Right kidney (tissue), 9 donors: ENCODE measurements at places on chromosomes 2 and 18.

GRCh38 chr2:46460241-46460921 lies 19.0 kb upstream of the TMEM247 start:
- peak; percentile 55 for DNase-seq

- DNase-seq, result peak; percentile 90
Measured at GRCh38 chr2:120736202-120736623, 545 bp downstream of the GLI2 start.

DNA sequence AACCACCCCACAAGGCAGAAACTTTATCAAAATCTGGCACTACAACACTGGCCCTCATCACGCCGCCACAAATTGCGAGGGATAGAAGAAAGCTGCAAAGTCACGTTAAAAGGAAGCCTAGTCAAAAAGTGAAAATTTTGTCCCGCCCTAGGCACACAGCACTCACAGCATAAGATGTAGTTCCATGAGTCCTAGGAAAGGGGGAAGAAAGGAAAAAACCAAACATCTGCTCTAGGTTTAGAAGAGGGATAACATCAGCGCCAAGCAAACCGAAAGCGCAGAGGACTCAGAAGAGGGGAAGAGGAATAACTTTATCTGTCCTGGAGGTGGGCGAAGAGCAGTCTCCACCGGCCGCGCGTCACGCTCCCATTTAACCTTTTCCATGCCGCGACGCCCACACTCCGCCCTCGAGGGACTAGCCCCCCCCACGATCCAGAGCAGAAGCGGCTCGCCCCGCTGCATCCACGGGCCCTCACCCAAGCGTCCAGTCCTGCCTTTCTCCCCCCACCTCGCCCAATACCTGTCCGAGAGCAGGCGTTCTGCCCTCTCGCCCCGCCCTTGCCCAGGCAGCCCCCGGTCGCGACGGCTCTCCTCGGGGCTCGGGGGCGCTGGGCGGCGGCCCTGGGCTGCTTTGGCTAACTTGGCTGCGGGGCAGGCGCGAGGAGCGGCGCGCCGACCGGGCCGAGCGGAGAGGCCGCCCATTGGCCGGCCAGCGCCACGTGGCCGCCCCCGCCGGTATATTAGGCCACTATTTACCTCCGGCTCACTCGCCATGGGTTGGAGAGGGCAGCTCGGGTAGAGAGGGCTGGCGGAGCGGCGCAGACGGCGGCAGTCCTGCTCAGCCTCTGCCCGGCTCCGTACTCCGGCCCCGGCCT lies at the start of gene HOXD1:
TSS of gene HOXD1 (plus strand) at position 770 of the 875 bp plus-strand sequence. CDS start 134 bp downstream, outside the sequence.
- peak; percentile 94 for DNase-seq

DNA sequence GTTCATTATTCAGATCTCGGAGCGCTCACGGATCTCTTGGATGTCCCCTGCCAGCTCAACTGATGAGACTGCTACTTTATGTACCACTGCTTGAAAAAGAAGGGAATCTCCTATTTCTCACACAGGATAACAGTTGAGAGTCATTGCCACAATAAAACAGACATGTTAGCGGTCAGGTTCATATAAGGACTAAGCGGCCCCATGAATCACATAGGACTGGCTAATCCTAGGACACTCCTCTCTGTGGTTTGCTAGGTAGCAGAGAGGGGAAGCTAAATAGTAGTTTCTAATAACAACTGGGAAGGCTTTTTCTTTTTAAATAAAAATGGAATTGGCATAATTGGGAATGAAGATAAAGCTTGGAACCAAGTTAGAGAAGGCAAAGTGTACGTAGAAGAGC lies 15.9 kb upstream of the TGFA start:
- no peak for DNase-seq

- no peak for DNase-seq
Measured at GRCh38 chr2:233233618-233234230, 17.7 kb upstream of the ATG16L1 start.

DNA sequence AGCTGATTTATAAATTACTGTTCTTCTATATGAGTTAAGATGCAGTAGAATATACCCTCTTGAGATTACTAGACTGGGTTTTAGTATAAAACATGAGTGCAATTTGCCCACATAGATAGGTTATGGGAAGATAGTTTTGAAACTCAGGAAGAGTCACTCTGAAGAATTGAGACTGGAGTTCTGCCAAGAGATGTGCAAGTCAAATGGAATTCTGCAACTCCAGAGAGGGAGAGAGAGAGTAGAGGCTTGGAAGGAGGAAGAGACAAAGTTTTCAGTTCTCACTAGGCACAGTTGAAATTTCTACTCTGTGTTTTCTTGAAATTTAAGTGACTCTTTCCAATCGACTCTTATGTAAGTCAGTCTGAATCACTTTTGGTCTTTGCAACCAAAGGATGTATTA lies 878.8 kb downstream of the TSN start:
- DNase-seq, result no peak

GRCh38 chr2:133426791-133427190 lies 141.5 kb downstream of the NCKAP5 start:
- no peak for DNase-seq

GRCh38 chr2:28697602-28698149 lies 54.0 kb upstream of the PPP1CB start:
- no peak for DNase-seq

- DNase-seq, result no peak
Measured at GRCh38 chr2:20425884-20426283, 21.0 kb upstream of the RHOB start.

- DNase-seq, result no peak
Measured at GRCh38 chr2:24542269-24542872, 51.3 kb downstream of the NCOA1 start.

DNA sequence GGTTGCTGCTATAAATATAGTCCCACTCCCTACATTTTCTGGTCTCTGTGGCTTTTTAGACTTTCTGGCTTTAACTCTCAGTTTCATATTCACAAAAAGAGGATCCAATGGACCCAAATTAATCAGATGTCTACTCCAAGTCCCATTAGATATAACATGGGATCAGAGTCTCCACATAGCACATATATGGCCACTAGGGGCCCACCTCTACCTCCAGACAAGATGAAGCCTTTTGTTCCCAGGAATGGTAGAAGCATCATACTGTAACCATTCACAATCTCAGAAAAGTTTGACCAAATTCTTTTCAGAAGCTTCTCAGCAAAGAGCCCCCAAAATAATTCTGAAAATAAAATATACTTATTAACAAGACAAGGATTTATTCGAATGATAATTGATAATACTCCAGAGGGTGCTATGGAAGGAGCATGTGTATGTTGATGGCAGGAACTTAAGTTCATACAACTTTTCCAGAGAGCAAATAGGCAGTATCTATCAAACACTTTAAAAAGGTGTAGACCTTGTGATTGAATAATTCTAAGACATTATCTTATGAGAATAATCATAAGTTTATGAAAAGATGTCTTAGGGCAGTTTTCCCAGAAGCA lies 382.3 kb upstream of the CRIM1 start:
- DNase-seq, result no peak

DNA sequence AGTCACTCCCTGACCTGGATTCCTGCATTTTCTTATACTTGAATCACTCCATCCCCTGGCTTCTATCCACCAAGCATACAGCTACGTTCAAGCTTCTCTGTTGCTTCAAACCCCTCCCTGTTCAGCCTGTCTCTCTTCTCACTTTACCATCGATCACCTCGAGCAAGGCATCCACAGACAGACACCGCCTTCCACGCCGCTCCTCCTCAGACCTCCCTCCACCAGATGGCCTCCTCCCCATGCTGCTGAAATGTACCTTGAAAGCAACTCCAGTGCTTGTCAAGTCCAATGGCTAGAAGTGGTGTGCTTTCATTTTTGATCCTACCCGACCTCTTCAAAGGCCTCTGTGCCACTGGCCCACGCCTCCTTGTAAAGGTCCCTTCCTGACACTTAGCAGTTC lies 131.3 kb upstream of the ACAA2 start:
- DNase-seq, result peak; percentile 16

- DNase-seq, result no peak
Measured at GRCh38 chr2:61978522-61978921, 73.0 kb downstream of the COMMD1 start.

- no peak for DNase-seq
Measured at GRCh38 chr2:208013285-208014178, 11.8 kb downstream of the PLEKHM3 start.

- peak; percentile 16 for DNase-seq
Measured at GRCh38 chr18:11040823-11041656, 108.3 kb downstream of the PIEZO2 start.
